B cell (primary cell): ENCODE measurements at places on chromosomes 2 and 18. TPM values are rescaled to one million over a fixed set of nuclear protein-coding genes. Genes with fewer than 3 reads are reported as not detected.

GRCh38 chr2:19949071-19949470 is 40.8 kb downstream of the WDR35 start:
- no peak for DNase-seq

Gene SMAD7
- total RNA-seq, result 20.9 and 24.8 TPM in 2 replicates

DNA sequence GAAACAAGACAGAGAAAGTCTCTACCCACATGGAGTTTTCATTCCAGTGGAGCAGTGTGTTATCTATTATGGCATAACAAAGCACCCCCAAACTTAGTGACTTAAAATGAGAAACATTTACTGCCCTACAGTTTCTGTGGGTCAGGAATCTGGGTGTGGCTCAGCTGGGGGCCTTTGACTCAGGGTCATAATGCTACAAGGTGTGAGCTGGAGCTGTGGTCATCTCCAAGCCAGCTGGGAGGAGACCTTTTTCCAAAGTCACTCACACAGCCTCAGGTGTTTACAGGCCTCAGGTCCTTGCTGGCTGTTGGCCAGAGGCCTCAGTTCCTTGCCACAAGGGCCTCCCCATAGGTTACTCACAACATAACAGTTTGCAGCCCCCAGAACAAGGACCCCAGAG is 169.2 kb downstream of the ETAA1 start:
- no peak for DNase-seq

DNA sequence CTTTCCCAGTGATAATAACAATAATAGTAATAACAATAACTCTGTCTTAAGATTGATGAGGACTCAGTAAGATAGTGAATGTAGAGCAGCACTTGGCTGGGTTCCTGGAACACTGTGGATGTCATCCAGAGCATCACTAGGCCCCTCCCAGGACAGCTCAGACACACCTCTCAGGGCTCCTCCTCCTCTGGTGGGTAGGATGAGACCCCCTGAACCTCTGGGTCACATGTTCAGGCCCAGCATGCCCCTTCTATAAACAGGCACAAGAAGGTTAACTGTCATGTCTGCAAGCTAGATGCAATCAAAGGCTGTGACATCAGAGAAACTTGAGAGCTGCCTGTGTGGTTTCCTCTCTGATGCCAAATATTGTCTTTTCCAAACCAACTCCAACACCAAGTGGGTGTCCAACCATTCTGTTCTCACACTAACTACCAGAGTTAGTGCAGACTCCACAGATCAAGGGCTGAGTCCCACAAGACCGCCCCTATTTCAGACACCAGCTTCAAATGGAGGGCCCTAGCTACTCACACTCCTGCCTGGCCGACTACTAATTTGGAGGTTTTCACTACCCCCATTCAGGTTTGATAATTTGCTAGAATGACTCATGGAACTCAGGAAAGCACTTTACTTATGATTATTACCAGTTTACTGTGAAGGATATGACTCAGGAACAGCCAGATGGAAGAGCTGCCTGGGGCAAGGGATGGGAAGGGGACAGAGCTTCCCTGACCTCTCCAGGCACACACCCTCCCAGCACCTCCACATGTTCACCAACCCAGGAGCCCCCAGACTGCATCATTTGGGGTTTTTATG is 46.4 kb upstream of the BZW1 start:
- no peak for DNase-seq

GRCh38 chr2:157898591-157898996 is 22.5 kb upstream of the ACVR1 start:
- peak; percentile 5 for DNase-seq

GRCh38 chr2:19611491-19612332 is 253.3 kb upstream of the OSR1 start:
- no peak for DNase-seq

- no peak for DNase-seq
Observed at GRCh38 chr18:66548747-66549146, 55.1 kb downstream of the CDH19 start.

Gene EVA1A
- not detected in 2 replicates for total RNA-seq

DNA sequence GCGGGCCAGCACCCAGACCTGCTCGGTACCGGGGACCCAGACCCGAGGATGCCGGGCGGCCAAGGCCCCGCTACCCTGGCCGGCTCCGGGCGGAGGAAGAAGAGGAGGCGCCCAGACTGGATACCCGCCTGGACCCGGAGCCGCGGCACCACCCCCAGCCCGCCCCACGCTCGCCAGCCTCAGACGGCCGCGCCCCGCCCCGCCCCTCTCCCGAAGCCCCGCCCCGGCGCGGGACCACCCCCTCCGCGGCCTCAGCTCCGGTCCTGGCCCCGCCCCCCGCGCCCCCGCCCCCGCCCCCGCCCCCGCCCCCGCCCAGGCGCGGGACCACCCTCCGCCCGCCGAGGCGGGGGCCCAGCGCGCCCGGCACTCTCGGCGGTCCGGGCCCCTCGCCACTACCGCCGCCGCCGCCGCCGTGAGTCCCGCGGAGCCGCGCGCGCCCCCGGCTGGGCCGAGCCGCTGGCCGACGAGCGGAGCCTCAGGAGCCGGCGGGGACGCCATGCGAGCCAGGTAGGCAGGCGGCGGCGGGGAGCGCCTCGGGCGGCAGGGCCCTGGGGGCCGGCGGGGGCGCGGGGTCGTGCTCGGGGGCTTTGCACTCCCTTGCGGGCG is at the start of gene SH3BP4:
TSS of gene SH3BP4 (plus strand) at position 354 of the 606 bp plus-strand sequence. CDS start 82,986 bp downstream, outside the sequence.
- DNase-seq, result peak; percentile 64

- no peak for DNase-seq
Observed at GRCh38 chr2:150165442-150165841, 322.0 kb downstream of the RND3 start.

Gene LYPD6B
- 1.2 and 1.5 TPM in 2 replicates for total RNA-seq

Gene HOXD8
- not detected in 2 replicates for total RNA-seq

DNA sequence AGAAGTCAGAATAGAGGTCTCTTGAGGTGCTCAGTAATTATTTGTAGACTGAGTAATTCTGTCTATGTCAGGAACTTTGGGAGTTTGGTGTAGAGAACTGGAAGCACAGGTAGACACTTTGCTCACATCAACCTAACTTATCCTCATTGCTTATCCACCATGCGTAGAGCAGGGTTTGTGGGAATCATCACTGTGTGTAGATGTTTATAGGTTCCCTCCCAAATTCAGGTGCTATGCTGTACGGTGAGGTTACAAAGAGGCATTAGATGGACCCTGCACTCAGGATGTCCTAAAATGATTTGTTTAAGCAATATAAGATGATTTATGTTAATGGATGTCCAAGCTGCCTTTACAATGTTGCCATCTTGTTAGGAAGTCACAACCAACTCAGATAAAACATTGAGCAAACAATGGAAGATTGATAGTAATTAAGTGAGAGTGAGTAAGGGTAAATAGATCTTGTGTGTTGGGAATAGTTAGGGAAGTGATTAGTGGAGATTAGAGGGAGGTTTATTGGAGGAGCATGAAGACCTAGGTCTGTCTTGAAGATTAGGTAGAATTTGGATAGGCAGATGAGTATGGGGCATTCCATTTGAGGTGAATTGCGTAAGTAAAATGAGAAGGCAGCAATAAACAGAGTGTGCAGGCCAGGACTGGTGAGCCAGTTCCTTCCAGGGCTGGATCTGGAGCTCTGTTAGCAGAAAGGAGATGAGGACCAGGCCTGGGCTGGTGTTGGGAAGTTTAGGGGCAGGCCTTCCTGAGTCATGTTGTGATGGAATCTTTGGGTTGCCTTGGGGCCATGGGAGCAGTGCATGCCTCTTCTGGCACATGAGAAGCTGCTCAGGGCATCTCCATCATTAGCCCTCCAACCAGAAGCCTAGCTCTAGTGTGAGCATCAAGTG is 12.1 kb downstream of the EPAS1 start:
- no peak for DNase-seq

DNA sequence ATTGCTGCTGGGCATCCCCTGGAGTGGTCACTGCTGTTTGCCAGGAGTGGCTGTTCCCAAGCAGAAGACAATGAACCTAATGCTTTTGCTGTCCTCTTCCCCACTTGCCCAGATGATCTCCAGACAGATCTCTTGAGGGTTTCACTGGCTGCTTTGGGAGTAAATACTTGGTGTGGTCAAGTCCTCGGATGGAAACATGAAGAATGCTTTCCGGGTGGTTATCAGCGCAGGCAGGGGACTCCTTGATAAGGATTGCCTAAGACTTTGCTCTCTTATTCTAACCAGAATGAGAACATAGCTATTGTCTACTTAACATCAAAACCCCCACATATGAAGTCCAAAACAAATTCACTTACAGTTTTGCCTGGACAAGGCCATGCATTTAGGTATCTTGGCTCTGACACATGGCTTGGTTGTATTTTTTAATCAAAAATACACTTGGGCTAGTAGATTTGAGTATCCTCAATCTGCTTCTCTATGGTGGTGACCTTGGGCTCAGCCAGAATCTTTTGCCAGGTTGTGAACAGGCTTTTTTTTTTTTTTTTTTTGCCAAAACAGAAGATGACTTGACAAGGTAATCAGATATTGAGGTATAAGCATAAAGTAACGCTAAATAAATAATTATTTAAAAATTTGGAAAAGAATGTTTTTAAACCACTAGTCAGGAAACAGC is 34.8 kb upstream of the MYO3B start:
- no peak for DNase-seq

Gene COPS8
- 32.7 and 34.2 TPM in 2 replicates for total RNA-seq

DNA sequence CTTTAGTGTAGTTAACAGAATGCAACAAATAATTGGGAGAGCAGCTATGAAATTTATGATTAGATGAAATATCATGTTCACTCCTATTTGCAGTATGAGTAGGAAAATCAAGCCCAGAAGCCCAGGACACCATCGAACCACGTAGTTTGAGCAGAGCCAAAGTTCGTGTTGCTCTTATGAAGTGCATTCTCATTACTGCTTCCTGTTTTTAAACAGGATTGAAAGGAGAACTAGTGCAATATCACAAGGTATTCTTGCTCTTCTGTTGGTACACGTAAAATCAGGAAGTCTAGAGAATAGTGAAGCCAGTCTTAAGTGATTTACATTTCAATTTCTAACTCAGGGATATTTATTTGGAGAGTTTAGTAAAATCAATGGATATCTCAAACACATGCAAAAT is 21.1 kb downstream of the ARHGAP15 start:
- peak; percentile 79 for DNase-seq

GRCh38 chr2:229780856-229781773 is 66.8 kb upstream of the DNER start:
- DNase-seq, result peak; percentile 52

Gene UGT1A8
- not detected in 2 replicates for total RNA-seq

Gene AMER3
- not detected in 2 replicates for total RNA-seq

DNA sequence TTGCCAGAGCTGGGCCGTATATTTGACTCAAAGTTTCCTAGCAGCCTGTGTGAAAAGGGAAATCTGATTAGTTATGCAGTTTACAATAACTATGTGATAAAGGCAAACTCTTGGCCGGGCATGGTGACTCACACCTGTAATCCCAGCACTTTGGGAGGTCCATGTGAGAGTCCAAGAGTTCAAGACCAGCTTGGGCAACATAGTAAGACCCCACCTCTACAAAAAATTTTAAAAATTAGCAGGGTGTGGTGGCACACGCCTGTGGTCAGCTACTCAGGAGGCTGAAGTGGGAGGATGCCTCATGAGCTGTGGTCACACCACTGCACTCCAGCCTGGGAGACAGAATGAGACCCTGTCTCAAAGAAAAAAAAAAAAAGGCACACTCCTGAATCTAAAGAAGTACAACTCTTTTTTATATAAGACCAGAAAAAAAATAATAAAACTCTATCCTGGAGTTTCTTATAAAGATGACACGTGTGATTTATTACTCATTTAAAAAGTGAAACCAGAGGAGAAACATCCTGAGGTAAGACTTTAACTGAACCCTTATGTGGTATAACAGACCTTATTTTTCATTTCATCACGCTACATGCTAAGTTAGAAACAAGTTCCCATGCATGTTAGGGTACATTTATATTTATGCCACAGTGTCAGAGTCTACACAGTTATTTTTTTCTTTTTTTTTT is 32.6 kb upstream of the KCMF1 start:
- peak; percentile 48 for DNase-seq

Gene HOXD12
- total RNA-seq, result not detected in 2 replicates

DNA sequence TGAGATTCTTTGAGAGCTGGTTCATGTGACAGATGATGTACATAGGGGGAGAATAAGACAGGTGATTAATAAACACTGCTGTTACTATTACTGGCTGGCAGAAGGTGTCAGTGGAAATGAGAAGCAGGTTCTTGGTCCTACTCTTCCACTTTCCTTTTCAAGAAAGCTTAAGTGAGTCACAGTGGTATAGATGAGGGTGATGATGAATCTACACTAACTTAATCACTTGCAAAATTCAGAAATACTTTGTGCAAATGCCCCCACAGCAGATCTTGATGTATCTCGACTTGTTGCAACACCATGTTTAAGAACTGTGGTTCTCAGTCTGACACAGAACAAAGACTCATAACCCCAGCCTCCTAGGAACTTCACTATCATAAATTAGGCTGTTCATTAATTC is 35.9 kb upstream of the MGAT5 start:
- peak; percentile 46 for DNase-seq

Gene UCN
- total RNA-seq, result 2.7 and 3.6 TPM in 2 replicates

Gene LCLAT1
- 21.7 and 21.9 TPM in 2 replicates for total RNA-seq

Gene FN1
- 0.05 TPM in 1 of 2 replicates, not detected in the other for total RNA-seq

- DNase-seq, result no peak
Observed at GRCh38 chr2:96618596-96619283, 19.4 kb downstream of the KANSL3 start.

DNA sequence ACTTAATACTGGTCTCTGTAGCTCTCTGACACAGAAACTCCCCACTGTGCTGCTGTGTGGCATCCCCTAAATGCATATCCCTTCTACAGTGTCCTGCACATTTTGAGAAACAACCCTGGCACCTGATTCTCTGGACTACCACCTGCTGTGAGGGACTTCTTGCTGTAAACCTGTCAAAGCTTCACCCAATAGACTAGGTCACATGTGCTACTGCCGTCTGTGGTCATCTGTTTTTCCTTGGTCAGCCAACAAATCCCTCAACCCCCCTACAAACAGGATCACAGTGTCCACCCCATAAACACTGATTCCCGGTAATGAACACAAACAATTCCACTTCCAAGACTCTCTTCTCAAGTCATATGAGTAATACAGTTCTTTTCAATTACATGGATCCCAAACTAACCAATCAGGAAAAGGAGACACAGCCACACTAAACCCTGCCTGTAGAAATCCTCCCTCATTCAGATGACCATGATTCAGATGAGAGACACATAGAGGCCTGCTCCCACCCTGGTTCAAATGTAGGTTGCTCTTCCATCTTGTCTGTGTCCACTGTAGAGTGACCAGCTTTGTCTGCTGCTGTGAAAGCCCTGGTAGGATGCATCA is 1157.4 kb downstream of the RPIA start:
- DNase-seq, result no peak

- DNase-seq, result no peak
Observed at GRCh38 chr2:162050513-162050961, 23.5 kb downstream of the DPP4 start.

- DNase-seq, result no peak
Observed at GRCh38 chr18:45839414-45840395, 14.2 kb downstream of the SIGLEC15 start.

Gene KCNJ13
- not detected in 2 replicates for total RNA-seq

GRCh38 chr2:75277111-75277510 is 77.8 kb upstream of the TACR1 start:
- DNase-seq, result no peak
